Neural crest cell (in vitro differentiated cells): ENCODE measurements at places on chromosomes 4 and X.

DNA sequence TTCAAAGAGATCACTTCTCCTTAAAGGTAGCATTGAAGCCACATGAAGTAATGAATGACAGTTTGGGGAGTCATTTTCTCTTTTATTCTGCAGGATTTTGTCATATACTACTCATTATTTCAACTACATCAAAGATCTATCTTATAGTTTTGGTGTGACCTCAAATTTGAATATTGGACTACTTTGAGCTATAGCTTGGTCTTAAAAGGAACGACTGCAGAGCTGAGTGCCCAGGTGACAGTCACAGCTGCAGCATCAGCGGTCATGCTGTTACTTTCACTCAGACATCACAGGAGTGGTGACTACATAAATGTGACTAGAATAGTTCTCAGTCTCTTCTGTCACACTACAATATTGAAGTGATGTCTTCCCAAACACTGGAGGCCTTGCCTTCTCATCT lies 10.7 kb upstream of the SPCS3 start:
- no peak for DNase-seq

GRCh38 chr4:122996350-122996749 lies 74.0 kb upstream of the NUDT6 start:
- DNase-seq: no peak

GRCh38 chrX:39629001-39629400 lies 468.8 kb downstream of the BCOR start:
- no peak for DNase-seq

DNA sequence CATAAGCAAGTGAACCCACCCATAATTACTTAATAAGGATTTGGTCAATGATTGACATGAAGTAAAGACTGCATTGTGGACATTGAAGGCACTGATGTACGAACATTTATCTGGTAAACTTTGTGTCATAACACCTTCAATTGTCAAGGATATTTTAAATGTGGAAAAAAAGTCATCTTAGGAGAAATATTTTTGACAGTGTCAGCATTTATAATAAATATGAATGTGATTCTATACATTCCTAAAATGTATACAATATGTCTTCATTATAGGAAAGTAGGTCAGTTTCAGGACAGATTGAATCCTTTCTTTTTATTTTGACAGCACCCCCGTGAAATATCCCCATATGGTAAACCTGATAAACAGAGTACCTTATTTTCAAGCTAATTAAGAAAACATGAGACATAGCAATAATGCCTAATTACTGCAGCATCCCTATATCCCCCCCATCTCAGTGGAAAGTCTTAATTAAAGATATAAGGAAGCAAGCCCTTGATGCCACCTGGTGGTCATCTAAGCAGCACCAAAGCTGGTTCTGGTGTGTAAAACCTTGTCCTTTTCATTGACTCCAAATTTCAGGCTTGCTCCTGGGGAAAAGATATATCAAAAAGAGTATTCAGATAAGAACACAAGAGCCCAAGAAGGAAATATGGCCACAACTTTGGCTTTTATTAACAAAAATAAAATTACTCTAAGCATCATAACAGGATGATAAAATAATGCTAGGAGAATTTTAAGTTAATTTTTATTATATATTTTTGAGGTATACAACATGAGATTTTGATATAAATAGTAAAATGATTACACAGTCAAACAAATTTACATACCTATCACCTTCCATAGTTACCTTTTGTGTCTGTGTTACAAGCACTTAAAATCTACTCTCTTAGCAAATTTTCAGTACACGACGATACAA lies 379.7 kb downstream of the TLL1 start:
- no peak for DNase-seq

- DNase-seq: no peak
Observed at GRCh38 chr4:128793859-128794672, 15.4 kb upstream of the JADE1 start.
